ENCODE measurements at places on chromosomes 1 and 21.

DNA sequence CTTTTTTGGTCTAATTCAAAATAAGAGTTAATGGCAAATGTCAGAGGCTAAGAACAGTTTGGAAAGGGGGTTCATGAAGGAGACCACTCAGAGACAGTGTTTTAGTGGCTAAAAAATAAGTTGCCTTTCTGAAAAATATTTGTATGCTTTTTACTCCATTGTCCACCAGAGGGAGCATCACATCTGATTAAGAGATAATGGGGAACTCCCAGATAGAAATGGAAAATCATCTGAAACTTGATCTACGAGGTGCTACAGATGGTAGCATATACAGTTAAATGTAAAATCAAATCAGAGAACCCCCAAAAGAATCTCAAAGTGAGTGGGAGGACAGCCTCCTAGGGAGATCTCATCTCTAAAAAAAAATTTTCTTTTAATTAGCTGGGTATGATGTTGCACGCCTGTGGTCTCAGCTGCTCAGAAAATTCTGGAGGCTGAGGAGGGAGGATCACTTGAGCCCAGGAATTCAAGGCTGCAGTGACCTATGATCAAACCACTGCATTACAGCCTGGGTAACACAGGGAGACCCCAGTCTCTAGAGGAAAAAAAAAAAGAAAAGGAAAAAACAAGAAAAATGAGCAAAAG is 9.7 kb downstream of the SMYD3 start:
- DNase-seq: peak; percentile 78

- DNase-seq: no peak
Observed at GRCh38 chr1:67429528-67430357, 459 bp downstream of the SERBP1 start.

DNA sequence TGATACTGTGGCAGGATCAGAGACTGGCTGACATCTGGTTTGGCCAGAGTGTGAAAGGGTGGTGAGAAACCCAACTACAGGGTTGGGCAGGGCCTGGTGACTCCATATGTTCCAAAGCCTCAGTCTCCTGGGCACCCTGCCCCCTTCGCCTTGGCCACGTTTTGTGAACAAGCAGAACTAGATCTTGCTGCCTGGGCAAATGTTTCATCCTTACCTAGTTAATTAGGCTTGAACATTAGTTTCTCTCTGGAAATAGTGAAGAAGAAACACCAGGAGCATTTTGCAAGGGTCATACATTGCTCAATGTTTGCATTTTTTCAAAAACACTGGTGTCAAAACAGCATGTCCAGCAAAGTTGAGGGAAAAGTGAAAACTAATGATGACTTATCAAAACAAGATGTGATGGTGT is 60.5 kb downstream of the MAP3K7CL start:
- DNase-seq: no peak

DNA sequence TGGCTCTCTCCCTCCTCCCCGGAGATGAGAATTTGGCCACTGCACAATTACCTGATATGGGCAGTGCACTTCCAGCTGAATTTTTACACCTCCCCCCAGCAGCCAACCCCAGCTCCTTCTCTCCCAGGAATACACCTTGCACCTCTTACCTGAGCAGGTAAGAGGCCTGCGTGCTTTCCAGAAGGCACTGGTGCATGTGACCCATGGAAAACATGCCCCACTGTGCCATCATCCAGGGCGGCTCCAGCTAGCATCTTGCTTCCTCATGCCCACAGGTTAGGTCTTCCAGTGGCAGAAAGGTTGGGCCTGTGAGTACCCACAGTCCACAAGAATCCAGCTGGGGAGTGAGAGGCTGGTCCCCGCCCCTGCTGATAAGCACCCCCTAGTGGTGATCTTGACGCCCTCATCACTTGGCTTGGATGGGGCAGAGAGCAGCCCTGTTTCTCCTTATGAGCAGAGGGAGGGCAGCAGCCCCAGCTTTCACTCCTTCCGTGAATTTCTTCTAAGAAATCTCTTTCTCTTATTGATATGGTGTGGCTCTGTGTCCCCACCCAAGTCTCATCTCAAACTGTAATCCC is 57.8 kb downstream of the EDARADD start:
- DNase-seq: no peak

DNA sequence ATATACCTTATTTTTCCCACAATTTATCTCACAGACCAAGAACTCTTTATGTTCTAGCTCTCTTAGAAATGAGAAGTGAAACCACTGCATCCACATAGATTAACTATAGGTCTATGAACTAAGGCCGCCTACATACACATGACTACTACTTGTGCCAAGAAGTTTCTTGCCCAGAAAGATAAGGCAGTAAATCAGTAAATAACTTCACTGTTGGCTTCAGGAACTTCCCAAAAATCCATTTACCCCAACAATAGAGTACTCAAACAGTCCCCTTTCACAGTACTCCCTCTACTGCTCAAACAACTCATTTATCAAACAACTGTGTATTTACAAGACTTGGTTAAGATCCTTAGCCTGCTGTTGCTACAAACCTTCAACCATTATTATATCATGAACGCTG is 96.5 kb downstream of the NME7 start:
- no peak for DNase-seq

GRCh38 chr1:70528590-70529333 is 117.7 kb downstream of the CTH start:
- no peak for DNase-seq

- no peak for DNase-seq
Observed at GRCh38 chr1:203519053-203519840, 25.3 kb downstream of the OPTC start.

- no peak for DNase-seq
Observed at GRCh38 chr1:183191833-183192232, 5.8 kb downstream of the LAMC2 start.

- DNase-seq: no peak
Observed at GRCh38 chr1:155648207-155649147, 38.5 kb downstream of the MSTO1 start.

GRCh38 chr1:182666706-182667105 is 17.7 kb downstream of the RGS8 start:
- no peak for DNase-seq

GRCh38 chr1:21736011-21736410 is 46.9 kb downstream of the USP48 start:
- DNase-seq: no peak

DNA sequence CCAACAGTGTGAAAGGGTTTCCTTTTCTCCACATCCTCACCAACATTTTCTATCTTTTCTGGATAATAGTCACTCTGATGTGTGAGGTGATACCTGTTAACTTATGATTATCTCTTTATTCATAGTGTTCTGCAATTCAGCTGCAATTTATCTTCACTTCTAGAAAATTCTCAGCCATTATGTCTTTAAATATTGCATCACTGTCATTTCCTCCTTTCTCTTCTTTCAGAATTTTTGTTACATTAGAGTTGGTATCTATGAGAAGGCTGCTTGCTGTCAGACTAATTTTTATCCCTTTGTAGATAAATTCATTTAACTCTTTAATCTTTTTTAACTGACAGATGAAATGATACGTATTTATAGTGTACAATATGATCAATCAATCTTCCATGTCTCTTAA is 30.5 kb upstream of the ATF3 start:
- DNase-seq: no peak

GRCh38 chr1:22490309-22490708 is 38.7 kb downstream of the ZBTB40 start:
- no peak for DNase-seq

GRCh38 chr1:40508375-40509341 is at the start of gene EXO5:
Gene EXO5, plus strand, starts transcription at chr1:40508767. Its CDS starts 5,778 bp downstream, at chr1:40514545.
- peak; percentile 75 for DNase-seq

DNA sequence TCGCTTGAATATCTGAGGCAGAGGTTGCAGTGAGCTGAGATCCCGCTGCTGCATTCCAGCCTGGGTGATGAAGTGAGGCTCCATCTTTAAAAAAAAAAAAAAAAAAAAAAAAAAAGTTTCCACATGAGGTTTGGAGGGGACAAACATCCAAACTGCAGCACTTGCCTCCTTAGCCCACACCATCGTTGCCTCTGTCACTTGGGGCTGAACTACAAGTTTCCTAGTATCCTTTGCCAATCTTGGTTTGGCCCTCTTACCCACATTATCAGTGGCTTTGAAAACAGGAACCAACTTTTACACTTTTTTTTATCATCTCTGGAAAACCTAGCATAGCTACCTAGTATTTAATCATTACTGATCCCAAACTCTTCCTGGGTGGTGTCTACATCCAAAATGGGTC is 59.2 kb downstream of the CLSTN1 start:
- no peak for DNase-seq

DNA sequence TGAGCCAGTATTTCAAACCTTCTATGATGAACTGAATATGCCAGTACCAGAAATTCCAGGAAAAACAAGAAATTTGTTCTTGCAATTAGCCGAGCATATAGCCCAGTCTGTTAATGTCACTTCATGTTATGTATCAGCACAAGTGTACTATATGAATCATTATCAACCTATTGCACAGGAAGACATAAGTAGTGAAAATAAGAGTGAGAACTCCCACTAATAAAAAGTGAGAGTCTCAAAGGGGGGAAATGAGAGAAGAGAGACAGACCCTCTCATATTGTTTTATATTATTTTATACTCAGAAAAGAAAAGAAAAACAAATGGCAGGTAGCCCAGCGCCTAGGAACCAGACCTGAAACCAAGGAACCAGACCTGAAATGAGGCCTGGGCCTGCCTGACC is 16.2 kb downstream of the JMJD4 start:
- DNase-seq: no peak

DNA sequence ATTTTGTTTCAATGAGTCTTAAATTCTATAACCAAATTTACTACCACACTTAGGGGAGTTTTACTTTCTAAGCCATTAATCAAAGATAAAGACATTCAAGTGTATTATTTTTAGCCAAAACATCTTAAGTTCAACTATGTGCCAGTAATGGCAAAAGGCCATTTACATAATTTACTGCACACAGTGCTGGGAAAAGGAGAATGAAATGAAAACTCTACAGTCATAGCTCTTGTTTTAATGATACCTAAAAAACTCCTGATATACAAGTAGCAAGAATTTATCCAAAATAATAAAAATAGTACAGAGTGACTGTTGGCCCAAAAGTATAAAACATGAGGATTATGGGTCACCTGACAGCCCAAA is 42.4 kb upstream of the C1orf198 start:
- no peak for DNase-seq

GRCh38 chr21:44537930-44538911 is 1.8 kb downstream of the KRTAP10-1 start:
- no peak for DNase-seq

GRCh38 chr1:231162297-231162969 is 575 bp downstream of the TRIM67 start:
- peak; percentile 31 for DNase-seq

- DNase-seq: no peak
Observed at GRCh38 chr1:94596260-94596659, 54.7 kb upstream of the F3 start.

- DNase-seq: peak; percentile 73
Observed at GRCh38 chr1:4796161-4797015, 142.0 kb downstream of the AJAP1 start.

- no peak for DNase-seq
Observed at GRCh38 chr1:201396861-201397464, 2.2 kb downstream of the LAD1 start.

DNA sequence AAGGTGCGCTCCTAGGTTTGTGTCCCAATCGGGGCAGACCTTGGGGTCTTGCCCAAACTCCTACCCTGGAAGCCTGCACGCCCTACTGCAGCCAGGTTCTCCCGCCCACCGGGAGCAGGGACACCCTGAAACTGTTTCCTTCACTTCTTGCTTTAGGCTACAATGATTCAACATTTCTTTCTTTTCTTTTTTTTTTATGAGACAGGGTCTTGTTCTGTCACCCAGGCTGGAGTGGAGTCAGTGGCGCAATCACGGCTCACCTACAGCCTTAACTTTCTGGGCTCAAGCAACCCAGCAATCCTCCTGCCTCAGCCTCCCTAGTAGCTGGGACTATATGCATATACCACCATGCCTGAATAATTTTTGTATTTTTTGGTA is 75.8 kb downstream of the ITPKB start:
- DNase-seq: no peak

DNA sequence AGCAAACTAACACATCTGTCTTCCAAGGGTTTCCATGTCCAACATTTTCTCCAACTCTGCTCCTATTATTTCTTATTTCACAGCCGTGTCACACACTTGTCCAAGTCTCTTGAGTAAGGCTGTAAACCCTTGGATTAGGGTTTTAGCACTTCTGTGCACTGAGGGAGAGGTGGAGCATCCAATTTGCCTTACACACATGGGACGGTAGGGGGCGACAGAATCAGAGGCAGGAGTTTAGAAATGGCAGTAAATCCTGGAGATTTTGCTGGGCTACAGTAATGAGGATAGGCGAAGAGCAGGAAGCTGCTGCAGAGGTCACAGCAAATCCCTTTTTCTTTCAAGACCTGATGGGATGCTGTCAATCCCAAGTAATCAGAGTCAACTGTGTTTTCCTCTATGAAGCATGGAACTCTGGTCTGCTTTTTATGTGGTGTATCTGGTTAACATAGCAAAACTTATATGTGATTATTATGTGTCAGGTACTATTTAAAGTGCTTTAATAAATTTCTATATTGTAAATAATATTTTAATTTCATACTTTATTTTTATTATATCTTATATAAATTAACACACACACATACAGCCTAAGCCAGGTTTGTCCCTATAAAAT is 15.4 kb upstream of the LCE5A start:
- DNase-seq: no peak

- peak; percentile 11 for DNase-seq
Observed at GRCh38 chr1:151934048-151934493, 24.8 kb upstream of the THEM4 start.

- no peak for DNase-seq
Observed at GRCh38 chr21:35929901-35930300, 130.4 kb downstream of the SETD4 start.

DNA sequence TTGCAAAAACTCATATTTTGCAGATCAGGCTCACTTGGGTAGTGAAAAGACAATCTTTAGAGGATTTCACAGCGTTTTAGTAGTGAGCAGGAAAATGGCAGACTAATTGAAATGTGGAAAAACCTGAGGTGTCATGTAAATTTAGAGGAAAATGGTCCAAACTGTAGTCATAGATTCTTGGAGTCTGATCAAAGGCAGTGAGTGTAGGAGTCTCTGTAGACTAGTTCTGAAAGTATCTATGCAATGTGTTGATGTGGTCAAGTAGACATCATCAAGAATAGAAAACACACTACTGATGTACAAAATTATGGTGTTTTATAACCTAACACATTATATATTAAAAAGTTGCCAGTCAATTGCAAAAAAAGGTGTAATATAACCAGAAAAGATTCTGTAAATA is 143.2 kb upstream of the C1orf105 start:
- DNase-seq: no peak

GRCh38 chr1:25347556-25347955 is 9.4 kb downstream of the TMEM50A start:
- DNase-seq: no peak

GRCh38 chr21:45408801-45409261 is 3.9 kb downstream of the COL18A1 start:
- DNase-seq: no peak
